ENCODE measurements at places on chromosomes 6 and 20. TPM values are rescaled to one million over a fixed set of nuclear protein-coding genes. Genes with fewer than 3 reads are reported as not detected.

DNA sequence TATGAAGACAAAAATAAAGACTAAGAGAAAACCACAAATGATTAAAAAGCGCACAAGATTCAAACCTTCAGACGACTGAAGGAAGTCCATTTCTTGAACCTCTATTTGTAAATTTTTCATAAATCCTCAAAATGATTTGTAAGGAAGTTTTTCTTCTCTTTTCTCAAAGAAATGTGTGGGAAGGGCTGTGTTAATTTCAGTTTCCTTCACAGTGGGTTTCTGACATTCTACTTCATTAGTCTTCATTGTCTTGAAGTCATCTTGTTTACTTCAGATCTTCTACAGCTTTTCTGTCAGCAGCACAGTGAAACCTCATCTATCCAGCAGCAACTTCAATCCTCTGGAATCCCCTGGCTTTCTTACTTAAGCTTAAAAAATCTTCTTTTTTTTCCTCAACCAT lies 87.6 kb upstream of the MYLIP start:
- no peaks in the 10 kb centered on the region for H3K27me3 ChIP-seq
- H3K36me3 ChIP-seq: no peaks in the 10 kb centered on the region
- H3K4me3 ChIP-seq: no peak overlapping the region
- DNase-seq: no peak
- H3K4me1 ChIP-seq: peaks cover 11% of the 10 kb centered on the region

- no peaks in the 10 kb centered on the region for H3K27me3 ChIP-seq
- no peak overlapping the region for H3K27ac ChIP-seq
- no peak for DNase-seq
- no peaks in the 10 kb centered on the region for H3K36me3 ChIP-seq
- no peak overlapping the region for H3K4me3 ChIP-seq
Observed at GRCh38 chr6:123925350-123925749, 121.7 kb downstream of the NKAIN2 start.

DNA sequence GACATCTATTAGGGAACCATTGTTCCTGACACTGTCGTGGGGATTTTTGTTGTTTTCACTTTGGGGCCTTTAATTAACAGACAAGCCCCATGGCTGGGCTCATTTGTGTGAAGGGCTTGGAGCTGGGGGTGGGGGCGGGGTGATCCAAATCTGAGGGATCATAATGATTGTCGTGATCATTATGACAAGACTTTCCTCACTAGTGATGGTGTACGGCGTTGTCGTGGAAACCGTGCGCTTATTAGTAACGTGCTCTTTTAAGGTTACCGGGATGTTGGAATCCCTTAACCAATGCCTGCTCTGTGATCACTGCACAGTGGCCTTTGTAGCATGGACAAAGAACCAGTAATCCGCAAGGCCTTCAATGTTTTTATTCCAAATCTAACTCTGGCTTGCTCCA lies 18.6 kb downstream of the PDYN start:
- H3K4me1 ChIP-seq: peaks cover 3% of the 10 kb centered on the region
- DNase-seq: no peak
- no peaks in the 10 kb centered on the region for H3K36me3 ChIP-seq
- no peak overlapping the region for H3K4me3 ChIP-seq
- H3K27me3 ChIP-seq: peaks cover 16% of the 10 kb centered on the region
- no peak overlapping the region for H3K27ac ChIP-seq

GRCh38 chr20:21396599-21397340 lies 556 bp downstream of the NKX2-4 start:
- no peak overlapping the region for H3K4me3 ChIP-seq
- H3K4me1 ChIP-seq: peaks cover 27% of the 10 kb centered on the region
- peaks cover 36% of the 10 kb centered on the region for H3K27me3 ChIP-seq
- H3K36me3 ChIP-seq: no peaks in the 10 kb centered on the region

DNA sequence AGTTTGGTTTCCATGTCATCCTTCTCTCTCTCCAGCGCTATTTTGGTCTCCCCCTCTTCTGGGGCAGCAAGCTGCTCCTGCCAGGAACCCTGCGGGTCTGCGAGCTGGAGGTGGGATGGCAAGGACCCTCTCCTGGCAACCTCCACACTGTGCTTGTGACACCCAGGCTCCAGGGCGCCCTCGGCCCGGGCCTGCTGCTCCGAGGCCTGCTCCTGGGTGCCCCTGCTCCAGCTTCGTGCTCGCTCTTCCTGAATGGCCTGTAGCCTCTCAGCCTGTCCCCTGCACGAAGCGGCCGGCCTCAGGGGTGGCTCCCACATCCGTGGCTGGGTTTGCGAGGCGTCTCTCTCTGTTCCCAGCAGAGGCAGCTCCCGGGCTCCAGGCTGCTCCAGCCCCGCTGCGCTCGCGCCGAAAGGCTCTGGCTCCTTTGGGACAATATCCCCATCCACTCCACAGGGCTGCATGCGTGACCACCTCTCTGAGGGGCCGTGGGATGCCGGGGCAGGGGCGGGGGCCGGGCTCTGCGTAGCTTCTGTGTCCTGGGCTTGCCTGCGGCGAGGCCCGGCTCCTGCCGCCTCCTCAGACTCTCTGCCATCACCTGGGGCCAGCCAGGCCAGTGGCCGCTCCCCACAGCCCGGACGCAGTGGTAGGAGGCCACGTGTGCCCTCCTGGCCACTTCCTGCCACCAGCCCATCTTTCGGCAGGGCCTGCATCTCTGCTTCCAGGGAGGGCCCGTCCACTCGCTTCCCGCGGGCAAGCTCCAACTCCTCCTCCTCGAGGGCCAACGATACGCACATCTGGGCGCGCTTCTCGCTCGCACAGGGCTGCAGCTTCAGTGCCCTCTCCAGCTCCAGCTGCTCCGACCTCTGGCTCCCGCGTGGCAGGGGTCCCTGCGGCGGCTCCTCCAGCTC lies 68.9 kb downstream of the GINS1 start:
- no peaks in the 10 kb centered on the region for H3K4me1 ChIP-seq
- H3K27ac ChIP-seq: no peak overlapping the region

The C6orf132 gene
- total RNA-seq: 0.05 TPM

The ACTL10 gene
- total RNA-seq: 6.3 TPM

Data from B cell (primary cell).